ENCODE measurements at places on chromosomes 2 and 18. TPM values are rescaled to one million over a fixed set of nuclear protein-coding genes. Genes with fewer than 3 reads are reported as not detected.

DNA sequence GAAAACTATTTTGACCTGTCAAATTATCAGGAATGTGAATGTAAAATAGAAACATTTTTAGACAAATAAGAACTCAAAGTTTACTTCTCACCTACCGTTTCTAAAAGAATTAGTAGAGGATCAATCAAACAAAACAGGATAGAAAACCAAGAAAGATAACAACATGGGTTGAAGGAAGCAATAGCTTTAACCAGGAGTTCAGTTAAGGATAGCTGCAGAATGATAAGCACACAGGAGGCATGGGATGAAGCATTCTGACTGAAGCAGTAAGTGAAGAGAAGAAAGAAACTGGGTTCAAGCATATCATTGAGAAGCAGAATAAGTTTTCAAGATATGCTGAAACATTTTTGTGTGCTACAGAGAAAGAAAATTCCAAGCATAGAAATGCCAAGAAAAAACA, 52.3 kb downstream of the TWSG1 start:
- H3K36me3 ChIP-seq: no peaks in the 10 kb centered on the region
- H3K4me1 ChIP-seq: no peaks in the 10 kb centered on the region
- H3K27me3 ChIP-seq: no peaks in the 10 kb centered on the region
- no peak for DNase-seq
- H3K4me3 ChIP-seq: no peak overlapping the region

DNA sequence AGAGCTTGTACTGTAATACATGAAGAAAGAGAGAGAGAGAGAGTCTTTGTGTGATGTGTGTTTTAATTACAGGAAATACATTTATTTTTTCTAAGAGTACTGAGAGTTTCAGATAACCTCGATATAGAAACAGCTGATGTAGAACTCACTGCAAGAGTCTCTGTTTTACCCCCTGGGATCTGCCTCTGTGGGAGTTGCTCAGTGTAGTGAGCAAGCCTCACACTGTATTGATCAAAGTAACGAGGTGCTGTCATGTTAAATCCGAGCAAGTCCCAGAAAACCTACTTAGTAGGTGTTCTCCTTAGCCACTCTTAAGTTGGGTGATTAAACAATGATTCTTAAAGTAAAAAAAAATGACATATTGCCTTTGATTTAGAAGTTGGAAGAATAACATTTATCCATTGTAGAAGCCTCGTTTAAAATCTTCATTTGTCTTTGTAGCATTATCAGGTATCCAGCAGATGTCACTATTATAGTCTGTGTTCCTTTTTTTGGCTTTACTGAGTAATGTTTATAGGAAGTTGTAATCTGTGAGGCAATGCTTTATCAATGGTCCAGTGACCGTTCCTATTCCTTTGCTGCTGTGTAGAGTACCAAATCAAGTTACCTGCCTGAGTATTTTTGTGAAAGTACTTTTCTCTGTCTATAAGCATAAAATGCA, 219.0 kb downstream of the MYO3B start:
- H3K27ac ChIP-seq: no peak overlapping the region
- no peaks in the 10 kb centered on the region for H3K36me3 ChIP-seq
- peaks cover 10% of the 10 kb centered on the region for H3K27me3 ChIP-seq
- no peaks in the 10 kb centered on the region for H3K4me1 ChIP-seq
- no peak for DNase-seq

Gene TMEM131
- total RNA-seq: 23.9 TPM

DNA sequence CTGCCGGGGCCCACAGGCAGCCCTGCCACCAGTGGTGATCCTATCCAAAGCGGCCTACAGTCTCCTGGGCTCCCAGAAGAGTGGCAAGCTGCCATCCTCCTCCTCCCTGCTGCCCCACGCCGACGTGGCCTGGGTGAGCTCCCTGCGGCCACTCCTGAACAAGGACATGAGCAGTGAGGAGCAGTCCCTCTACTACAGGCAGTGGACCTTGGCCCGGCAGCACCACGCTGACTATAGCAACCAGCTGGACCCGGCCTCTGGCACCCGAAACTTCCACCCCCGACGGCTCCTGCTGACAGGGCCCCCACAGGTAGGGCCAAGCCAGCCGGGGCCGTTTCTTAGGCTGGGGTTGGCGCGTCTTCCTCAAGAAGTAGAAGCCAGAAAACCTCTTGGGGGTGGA, 100.5 kb downstream of the ESCO1 start:
- no peaks in the 10 kb centered on the region for H3K36me3 ChIP-seq
- no peak for DNase-seq
- no peak overlapping the region for H3K27ac ChIP-seq

DNA sequence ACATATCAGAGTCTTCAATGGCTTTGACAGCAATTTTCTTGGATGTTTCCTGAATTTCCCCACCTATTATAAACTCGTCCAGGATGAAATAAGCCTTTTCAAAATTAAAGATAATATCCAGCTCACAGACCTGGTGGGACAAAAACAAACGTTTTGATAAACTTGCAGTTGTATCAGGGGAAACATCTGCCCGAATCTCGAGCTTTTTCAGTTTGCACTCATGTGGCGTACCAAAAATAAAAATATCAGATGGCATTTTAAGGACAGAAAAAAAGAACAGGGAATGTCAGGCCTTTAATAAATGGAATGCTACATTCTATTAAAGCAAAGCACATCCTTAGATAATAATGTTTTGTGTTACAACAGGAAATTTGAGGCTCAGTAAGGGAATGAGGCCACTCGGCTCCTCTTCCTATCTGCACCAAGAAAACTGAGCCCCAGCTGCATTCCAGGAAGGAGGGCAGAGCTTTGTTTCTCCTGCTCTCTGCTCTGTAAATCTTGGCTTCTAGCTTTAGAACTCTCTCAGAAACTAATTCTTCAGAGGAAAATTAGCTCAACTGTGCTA, 72.1 kb downstream of the AP1S3 start:
- H3K27ac ChIP-seq: no peak overlapping the region
- no peaks in the 10 kb centered on the region for H3K36me3 ChIP-seq
- H3K4me1 ChIP-seq: no peaks in the 10 kb centered on the region
- DNase-seq: no peak
- H3K27me3 ChIP-seq: no peaks in the 10 kb centered on the region

Gene TUBA4B
- not detected for total RNA-seq

DNA sequence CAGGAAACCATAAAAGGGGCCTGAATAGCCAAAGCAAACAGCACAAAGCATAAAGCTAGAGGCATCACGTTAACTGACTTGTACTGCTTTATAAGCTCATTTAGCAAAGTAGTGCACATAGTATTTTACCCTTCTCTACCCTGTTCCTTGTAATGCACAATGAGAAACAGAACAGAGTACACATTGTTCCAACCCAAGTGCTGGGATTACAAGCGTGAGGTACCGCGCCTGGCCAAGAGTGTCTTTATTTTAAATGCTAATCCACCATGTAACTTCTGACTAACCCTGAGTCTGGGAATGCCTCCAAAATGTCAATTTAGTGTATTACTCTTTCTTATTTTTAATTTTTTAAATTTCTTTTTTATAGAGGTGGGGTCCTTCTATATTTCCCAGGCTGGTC, 46.4 kb upstream of the STON1 start:
- no peak for DNase-seq
- H3K4me3 ChIP-seq: no peak overlapping the region
- peaks cover 54% of the 10 kb centered on the region for H3K36me3 ChIP-seq
- no peak overlapping the region for H3K27ac ChIP-seq
- no peaks in the 10 kb centered on the region for H3K27me3 ChIP-seq
- H3K4me1 ChIP-seq: no peaks in the 10 kb centered on the region

- no peaks in the 10 kb centered on the region for H3K27me3 ChIP-seq
- DNase-seq: no peak
- H3K36me3 ChIP-seq: no peaks in the 10 kb centered on the region
- no peaks in the 10 kb centered on the region for H3K4me1 ChIP-seq
- no peak overlapping the region for H3K4me3 ChIP-seq
These were observed 132.3 kb downstream of the TTC32 start for GRCh38 chr2:19769513-19769912.

DNA sequence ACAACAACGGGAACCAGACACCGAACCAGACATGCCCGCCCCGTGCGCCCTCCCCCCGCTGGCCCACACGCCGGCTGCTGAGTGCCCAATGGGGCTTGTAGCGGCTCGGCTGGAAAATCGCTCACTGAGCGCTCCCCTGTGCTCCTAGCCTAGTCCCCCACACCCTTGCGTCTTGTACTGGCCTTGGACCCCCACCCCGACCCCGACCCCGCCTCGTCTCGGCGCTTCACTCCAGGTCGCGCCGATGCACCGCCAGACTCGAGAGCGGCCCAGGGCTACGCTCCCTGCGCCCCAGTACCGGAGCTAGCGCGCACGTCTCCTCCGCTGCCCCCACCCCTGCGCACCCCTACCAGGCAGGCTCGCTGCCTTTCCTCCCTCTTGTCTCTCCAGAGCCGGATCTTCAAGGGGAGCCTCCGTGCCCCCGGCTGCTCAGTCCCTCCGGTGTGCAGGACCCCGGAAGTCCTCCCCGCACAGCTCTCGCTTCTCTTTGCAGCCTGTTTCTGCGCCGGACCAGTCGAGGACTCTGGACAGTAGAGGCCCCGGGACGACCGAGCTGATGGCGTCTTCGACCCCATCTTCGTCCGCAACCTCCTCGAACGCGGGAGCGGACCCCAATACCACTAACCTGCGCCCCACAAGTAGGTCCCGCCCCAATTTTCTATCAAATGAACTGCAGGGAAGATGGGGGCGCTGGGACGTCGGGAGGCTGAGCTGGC, 1.5 kb downstream of the GAD1 start:
- no peak overlapping the region for H3K27ac ChIP-seq
- H3K27me3 ChIP-seq: peaks cover 100% of the 10 kb centered on the region
- no peaks in the 10 kb centered on the region for H3K36me3 ChIP-seq
- H3K4me1 ChIP-seq: peaks cover 64% of the 10 kb centered on the region

DNA sequence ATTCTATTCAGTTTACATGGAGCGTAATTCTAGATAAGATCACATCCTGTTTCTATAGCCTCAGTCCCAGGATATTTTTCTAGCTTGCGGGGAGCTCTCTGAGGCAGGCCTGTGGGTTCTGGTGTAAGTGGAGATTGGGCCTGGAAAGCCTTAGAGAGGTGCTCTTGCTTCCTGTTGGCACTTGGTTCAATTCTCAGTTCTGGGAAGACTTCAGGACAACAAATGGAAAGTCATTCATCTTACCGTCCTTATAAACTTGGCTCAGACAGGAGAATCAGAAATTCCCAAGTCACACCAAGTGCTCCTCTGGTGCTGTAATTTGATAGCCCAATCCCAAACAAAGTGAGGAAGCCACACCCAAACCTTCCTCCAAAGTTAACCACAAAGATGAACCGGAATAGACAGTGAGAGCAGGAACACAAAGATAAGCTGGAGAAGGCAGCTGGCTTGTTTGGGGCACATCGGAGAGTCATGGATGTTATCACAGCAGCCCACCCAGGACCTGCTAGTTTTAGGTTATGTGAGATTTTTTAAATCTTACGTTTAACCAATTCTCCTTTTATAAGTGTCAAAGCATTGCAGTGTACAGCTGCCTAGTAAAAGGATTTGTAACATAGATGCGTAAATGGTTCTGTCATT, 144.3 kb upstream of the MAP3K20 start:
- no peaks in the 10 kb centered on the region for H3K4me1 ChIP-seq
- no peaks in the 10 kb centered on the region for H3K36me3 ChIP-seq
- no peak for DNase-seq
- H3K27me3 ChIP-seq: no peaks in the 10 kb centered on the region

Gene ANKRD30BL
- total RNA-seq: not detected

Gene GALR1
- not detected for total RNA-seq

GRCh38 chr18:55906536-55906935, 318.5 kb upstream of the TCF4 start:
- no peak overlapping the region for H3K27ac ChIP-seq
- no peak for DNase-seq
- no peaks in the 10 kb centered on the region for H3K4me1 ChIP-seq

Data from psoas muscle (tissue), 8 donors.